Activated T-cell treated with anti-CD3 and anti-CD28 coated beads, Interleukin-2, amount 50 U/mL, for 72 hours (primary cell): ENCODE measurements at places on chromosomes 2 and 18.

DNA sequence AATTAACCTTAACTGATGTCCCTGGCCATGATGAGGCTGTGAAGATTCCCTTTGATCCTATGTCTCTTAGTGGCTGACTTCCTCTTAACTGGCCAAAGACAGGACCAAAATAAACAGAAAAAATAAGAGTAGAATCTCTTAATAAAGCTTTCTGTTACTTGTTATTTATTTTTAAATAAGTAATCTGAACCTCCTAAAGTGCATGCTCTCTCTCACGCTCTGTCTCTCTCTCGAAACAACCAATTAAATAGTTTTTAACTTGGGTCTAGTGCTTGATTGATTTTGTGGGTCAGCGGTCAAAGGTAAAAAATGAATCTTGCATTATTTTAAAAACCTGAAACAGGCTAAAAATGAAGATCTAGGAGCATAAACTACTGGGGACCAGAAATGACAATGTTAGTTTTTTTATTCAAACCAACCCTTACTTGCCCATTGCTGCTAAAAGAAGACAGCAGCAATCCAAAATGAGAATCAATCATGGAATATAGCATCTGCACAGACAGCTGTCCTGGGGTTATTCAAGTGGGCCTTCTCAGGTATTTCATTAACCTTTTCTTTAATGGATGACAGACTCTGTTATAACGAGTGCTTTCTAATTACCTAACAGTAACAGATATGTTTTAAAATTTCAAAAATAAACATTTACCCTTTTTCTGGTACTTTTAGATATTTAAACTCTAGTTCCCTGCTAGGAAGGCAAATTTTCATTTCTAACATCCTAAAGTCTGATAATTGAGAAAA lies 11.2 kb downstream of the GAREM1 start:
- DNase-seq: no peak

- DNase-seq: no peak
These were observed 22.8 kb upstream of the APCDD1 start for GRCh38 chr18:10431680-10432079.

DNA sequence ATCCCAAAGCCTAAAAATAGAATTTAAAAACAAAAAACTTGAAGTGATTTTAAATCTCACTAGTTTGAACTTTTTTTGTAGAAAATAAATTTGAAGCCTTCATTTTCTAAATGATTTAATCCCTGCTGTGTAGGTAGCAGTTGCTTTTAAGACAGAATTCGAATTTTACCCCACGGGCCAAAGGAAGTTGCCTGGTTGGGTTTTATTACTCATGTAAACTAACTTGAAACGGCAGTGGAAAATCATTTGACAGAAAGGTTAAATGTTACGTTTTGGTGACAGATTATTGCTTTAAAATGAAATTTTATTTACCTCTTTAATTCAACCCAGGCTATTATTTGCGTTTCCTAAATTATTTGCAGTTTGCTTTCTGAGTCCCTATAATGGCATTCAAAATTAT lies 2.0 kb downstream of the MAPRE2 start:
- DNase-seq: no peak

- no peak for DNase-seq
These were observed 19.4 kb downstream of the KCNIP3 start for GRCh38 chr2:95316466-95317122.

GRCh38 chr2:96546321-96546720 lies 9.8 kb downstream of the ARID5A start:
- DNase-seq: no peak

- DNase-seq: peak; percentile 32
These were observed 28.6 kb upstream of the NEMP2 start for GRCh38 chr2:190563109-190563508.

GRCh38 chr2:241612156-241613016 lies 24.6 kb downstream of the THAP4 start:
- no peak for DNase-seq

DNA sequence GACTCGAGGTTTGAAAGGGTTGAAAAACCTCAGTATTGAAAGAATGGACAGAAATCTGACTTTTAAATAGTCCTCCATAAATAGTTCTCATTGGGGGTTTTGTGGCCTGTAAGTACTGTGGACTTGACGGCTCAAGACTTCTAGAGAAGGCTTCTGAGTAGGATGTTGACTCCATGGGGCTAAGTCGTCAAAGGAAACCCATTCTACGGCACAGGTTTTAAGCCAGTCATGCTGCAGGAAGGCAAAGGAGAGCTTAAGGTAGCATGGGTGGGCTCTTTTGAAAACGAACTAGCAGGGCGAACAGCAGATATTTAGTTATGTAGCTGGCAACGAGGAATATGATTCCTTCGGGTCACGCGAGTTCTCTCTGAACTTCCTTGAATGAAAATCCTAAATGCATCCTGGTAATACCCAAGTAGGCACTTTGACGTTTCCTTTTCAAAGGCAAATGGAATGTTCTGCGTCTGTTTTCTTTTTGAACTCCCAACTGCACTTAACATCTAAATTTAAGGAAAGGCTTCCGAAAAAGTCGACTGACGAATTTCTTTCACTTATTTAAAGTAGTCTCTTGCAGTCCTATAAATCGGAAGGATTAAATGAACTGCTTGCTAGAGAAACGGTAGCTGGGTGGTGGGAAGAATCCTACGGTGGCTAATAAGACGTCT lies 1.1 kb upstream of the NEDD4L start:
- DNase-seq: no peak

GRCh38 chr18:52183107-52183506 lies 156.9 kb upstream of the DCC start:
- DNase-seq: no peak

- DNase-seq: no peak
These were observed 2.5 kb downstream of the KCNF1 start for GRCh38 chr2:10914272-10914693.

- DNase-seq: no peak
These were observed 3.0 kb downstream of the PAX8 start for GRCh38 chr2:113275556-113276215.

GRCh38 chr2:20560891-20561636 lies 89.8 kb downstream of the HS1BP3 start:
- DNase-seq: no peak

DNA sequence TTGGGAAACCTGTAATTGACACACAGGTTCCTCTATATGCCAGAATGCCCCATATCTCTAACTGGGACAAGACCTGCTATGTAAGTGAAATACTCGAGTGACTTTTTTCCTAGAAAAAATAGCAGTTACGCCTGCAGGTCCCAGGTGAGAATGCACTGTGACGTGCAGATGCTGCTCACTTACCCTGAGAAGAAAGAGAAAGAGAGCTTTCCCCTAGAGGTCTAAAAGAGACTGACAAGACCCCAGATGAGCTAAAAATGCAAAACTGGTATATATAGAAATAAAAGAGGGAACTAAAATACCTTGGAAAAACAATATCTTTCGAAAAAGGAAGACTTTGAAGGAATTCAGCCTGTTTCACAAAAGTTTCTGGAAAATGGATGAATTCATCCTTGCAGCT lies 383.0 kb upstream of the DCC start:
- DNase-seq: no peak

- DNase-seq: no peak
These were observed 171.0 kb upstream of the SIX3 start for GRCh38 chr2:44770221-44771195.

DNA sequence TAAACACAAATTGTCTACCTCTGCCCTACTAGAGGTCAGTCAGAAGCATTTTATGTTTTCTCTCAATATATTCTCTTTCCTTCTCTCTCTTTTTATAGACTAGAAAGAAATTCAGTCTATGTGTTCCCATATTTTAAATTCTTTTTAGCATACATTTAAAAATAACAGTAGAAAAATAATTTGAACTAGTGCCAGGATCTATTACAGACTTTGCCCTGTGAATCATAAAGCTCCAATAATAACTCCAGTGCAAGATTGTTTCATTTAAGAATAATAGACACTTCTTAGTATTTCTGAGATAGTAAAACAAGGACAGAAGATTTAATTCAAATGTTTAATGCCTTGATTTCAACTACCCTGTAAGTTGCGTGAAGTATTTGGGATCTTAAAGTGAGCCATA lies 60.1 kb downstream of the ITGB6 start:
- DNase-seq: no peak

- no peak for DNase-seq
These were observed 3.7 kb upstream of the INSIG2 start for GRCh38 chr2:118084491-118085089.

- DNase-seq: no peak
These were observed 51.2 kb upstream of the HS6ST1 start for GRCh38 chr2:128369602-128370467.

GRCh38 chr2:150339282-150339681 lies 148.2 kb downstream of the RND3 start:
- no peak for DNase-seq

- DNase-seq: no peak
These were observed 284.7 kb downstream of the IRS1 start for GRCh38 chr2:226514895-226515294.

GRCh38 chr18:56433919-56434318 lies 204.5 kb downstream of the TXNL1 start:
- DNase-seq: no peak

DNA sequence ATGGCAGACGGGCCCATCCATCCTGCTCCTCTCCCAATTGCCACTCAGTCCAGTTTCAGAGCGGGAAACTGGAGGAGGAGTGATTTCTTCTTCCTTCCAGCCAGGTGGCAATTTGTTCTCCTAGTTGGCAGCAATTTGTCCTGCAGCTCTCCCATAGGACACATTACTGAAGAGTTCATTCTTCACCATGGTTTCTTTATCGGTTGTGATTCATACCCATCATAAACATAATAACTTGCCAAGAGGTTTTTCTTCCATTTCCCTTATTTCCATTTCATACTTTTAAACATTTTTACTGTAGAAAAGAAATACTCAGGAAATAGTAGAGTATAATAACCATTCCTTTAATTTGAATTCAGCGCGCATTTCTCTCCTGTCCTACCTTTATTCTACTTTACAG lies 377.9 kb upstream of the RAB12 start:
- DNase-seq: no peak

DNA sequence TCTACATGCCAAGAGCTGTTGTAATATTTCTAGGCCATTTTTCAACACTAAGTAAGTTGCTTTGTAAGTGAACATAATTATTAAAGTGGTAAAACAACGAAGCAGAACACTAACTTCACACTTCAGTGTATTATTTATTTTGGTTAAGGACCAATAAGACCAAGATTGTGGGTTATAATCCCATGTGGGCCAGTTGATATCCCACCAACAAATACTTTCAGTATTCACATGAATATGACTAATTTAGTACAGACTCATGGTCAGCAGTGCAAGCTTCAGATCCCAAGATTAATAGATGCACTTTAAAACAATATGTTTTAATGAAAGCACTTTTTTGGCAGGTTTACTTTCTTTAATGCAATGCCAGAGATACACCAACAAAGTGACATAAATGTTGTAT lies 154.3 kb downstream of the LCLAT1 start:
- no peak for DNase-seq

- DNase-seq: no peak
These were observed 13.8 kb upstream of the MGAT5 start for GRCh38 chr2:134240061-134240460.

GRCh38 chr2:1653956-1654695 lies 90.2 kb downstream of the PXDN start:
- DNase-seq: no peak

GRCh38 chr2:36770542-36771287 lies 74.2 kb downstream of the VIT start:
- DNase-seq: peak; percentile 59

DNA sequence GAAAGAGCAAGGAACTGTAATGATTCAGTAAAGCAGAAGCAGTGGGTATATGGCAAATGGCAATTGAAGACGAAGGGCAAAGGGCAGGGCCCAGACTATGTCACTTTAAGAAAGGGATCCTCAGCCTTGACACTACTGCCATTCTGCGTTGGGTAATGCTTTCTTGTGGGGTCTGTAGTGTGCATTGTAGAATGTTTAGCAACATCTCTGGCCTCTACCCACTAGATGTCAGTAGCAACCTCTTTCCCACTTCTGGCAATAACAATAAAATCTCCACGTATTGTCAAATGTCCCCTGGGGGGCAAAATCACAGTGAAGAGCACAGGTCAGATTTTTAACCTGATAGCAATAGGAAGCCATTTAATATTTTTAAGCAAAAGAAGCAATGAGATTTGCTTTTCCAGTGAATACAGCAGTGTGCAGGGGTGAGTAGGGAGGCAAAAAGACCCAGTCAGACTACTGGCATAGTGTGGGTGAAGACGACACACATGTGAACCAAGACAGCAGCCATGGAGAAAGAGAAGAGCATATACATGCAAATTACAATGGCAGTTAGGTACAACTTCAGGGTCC lies 209.5 kb downstream of the DYM start:
- DNase-seq: no peak

GRCh38 chr18:68229351-68229750 lies 485.6 kb downstream of the TMX3 start:
- no peak for DNase-seq

GRCh38 chr2:85199698-85200097 lies 66.5 kb downstream of the TCF7L1 start:
- DNase-seq: no peak

DNA sequence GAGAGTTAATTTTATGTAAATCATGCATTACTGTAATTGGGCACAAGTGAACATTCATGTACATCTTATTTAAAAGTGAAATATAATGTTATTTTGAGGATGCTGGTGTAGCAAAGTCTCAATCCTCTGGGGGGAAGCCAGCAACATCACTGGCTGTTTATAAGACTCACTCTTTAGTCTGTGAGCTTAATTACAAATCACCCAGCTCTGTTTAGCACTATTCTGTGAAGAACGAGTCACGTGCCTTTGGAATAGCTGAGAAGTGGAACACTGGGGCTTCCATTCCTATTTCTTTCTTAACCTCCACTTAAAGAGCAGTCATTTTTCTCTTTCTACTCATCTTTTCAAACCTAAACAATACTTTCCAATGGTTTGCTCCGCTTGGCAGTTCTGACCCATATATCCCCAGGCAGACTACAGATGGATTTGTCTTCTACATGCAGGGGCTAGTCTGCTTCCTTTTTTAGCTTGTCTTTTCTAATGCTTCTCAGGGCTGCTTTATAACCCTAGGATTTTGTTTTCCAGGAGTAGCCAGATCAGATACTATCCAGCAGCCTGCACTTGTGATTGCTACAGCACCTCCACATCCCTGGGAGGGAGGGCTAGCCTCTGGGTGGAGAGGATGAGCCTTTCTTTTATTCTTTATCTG lies 95.3 kb upstream of the CAVIN2 start:
- DNase-seq: no peak

DNA sequence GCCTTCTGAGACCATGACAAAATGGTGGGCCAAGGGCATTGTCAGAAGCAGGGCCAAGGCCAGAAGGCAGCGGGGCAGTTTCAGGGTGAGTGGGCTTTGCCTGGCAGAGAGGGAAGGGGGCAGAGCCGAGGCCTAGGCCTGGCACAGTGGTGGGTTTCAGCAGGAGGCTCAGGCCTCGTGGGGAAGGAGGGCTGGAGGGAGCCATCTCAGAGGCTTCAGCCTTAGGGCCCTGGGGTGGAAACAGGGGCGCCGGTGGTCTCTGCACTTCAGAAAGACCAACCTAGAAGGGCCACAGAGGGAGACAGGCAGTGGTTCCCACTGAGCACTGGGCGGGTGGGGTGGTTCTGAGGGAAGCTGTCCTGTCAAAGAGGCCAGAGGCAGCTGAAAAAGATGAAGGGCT lies 58.0 kb upstream of the SMAD7 start:
- no peak for DNase-seq
